ENCODE measurements at places on chromosomes 1 and 21.

GRCh38 chr1:70896224-70896623, 151.4 kb downstream of the PTGER3 start:
- peak; percentile 6 for DNase-seq

DNA sequence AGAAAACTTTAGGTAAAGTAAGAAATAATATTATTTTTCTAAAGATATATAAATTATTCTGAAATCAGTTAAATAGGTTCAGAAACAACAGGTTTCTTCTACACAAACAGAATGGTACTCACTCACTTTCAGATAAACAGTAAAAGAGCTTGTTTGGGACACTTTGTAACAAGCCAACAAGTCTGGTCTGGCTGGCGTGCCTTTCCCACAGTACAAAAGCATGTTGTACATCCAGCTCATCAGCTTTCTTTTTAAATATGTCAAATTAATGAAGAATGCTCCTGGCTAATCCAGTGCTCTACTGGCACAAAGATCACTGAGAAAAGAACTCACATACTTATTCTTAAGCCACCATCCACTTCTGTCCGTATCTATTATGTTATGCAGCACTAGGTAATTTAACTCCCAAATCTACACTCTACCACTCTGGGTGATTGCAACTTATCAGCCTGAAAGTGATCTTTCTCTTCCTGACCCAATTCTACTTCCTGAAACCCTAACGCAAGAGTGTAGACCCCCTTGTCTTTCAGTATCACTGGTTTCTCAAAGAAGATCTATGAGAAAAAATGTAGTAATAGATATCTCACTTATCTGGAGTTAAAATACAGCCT, 32.6 kb downstream of the TRIT1 start:
- DNase-seq = no peak

GRCh38 chr1:223549740-223550139, 115.8 kb downstream of the CAPN8 start:
- DNase-seq = no peak

- no peak for DNase-seq
These were observed 68.2 kb upstream of the COL24A1 start for GRCh38 chr1:86224651-86225310.

- DNase-seq = peak; percentile 18
These were observed 48.7 kb downstream of the LHX4 start for GRCh38 chr1:180278596-180279395.

DNA sequence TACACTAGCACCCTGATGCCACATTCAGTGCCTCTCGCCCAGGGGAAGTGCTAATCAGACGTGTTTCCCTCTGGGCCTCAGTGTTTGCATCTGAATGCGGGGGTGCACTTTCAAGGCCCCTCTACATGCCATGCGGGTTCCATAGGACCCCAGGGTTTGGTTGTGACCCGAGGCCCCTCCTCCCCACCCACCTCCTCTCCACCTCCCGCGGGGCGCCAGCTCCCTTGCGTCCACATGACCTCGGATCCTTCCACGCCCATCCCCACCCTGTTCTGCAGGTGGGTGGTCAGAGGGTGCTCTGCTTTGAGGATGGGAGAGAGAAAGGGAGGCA, 5.1 kb upstream of the RUNX3 start:
- DNase-seq = no peak
